ENCODE measurements at places on chromosomes 2 and 18.

DNA sequence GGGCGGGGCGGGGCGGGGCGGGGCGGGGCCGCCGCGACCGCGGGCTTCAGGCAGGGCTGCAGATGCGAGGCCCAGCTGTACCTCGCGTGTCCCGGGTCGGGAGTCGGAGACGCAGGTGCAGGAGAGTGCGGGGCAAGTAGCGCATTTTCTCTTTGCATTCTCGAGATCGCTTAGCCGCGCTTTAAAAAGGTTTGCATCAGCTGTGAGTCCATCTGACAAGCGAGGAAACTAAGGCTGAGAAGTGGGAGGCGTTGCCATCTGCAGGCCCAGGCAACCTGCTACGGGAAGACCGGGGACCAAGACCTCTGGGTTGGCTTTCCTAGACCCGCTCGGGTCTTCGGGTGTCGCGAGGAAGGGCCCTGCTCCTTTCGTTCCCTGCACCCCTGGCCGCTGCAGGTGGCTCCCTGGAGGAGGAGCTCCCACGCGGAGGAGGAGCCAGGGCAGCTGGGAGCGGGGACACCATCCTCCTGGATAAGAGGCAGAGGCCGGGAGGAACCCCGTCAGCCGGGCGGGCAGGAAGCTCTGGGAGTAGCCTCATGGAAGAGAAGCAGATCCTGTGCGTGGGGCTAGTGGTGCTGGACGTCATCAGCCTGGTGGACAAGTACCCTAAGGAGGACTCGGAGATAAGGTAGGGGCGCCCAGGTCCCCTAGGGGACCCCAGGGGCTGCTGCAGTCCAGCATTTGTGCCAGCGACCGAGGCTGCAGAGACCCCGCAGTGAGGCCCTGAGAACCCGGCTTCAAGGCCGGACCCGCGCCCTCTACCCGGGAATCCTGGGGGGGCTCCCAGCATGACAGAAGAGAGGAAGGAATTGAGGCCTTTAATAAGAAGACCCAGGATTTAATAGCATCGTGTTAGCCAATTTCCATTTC is at the start of gene KHK:
Gene KHK (plus strand): TSS at position 49 of the 870 bp plus-strand sequence. CDS start 488 bp downstream, at position 537.
- peak; percentile 71 for DNase-seq

GRCh38 chr2:68126561-68126960 is 31.1 kb upstream of the PNO1 start:
- no peak for DNase-seq

GRCh38 chr2:10208736-10209135 is 86.2 kb downstream of the RRM2 start:
- DNase-seq: no peak

DNA sequence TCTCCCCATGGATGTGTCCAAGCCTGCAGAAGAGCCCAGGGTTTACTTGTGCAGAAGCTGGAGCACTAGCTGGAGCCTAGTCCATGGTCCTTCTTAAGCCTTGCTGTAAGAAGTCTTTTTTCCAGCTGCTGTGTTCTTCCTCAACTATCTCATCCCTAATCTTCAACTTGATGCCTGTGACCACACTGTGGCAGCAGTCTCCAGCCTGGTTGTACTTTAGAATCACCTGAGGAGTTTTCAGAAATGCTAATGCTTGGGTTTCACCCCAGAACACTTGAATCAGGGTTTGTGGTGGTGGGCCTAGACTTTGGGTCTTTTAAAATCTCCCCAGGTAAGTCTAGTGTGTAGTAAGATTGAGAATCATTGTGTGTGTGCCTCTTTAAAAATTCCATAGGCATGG is 173.6 kb downstream of the ADCYAP1 start:
- no peak for DNase-seq

GRCh38 chr2:13616059-13616458 is 899.3 kb downstream of the TRIB2 start:
- DNase-seq: no peak

- no peak for DNase-seq
Observed at GRCh38 chr2:208315081-208315788, 49.2 kb downstream of the PIKFYVE start.

DNA sequence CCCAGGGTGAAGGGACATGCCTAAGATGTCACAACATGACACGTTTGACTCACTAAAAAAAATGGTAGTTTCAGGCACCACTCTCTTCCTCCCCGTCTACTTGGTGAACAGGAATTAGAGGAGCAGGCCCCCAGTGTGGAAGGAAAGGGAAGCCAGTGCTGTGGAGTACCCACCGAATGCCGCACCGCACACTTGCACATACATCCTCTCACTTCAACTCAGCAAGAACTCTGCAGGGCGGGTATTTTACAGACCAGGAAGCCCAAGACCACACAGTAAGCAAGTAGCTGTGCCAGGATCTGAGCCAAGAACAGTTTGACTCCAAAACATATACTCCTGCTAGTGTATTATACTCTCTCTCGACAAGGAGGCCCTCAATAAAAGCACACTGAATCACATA is 69.8 kb downstream of the BCL2 start:
- DNase-seq: no peak

- no peak for DNase-seq
Observed at GRCh38 chr2:132815516-132815915, 145.5 kb upstream of the LYPD1 start.

GRCh38 chr2:236209996-236210395 is 41.8 kb upstream of the GBX2 start:
- no peak for DNase-seq

GRCh38 chr18:9890957-9891356 is 5.2 kb downstream of the TXNDC2 start:
- no peak for DNase-seq

DNA sequence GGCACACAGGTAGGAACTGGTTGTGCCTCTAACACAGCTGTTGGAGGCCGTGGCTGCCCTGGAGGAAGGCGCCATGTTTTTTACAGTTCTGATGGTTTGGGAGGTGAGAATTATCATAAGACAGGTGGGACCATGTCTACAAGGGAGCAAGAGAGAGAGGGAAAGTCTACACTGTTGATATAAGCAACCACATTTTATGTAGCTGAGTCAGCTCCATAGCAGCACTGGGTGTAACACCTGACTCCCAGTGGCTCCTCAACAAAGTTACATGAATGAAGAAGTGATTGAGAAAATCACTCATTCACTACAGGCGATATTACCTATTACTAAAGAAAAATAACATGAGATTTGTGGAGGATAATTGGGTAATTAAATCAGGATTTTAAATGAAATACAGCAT is 41.3 kb upstream of the ACAA2 start:
- DNase-seq: no peak

DNA sequence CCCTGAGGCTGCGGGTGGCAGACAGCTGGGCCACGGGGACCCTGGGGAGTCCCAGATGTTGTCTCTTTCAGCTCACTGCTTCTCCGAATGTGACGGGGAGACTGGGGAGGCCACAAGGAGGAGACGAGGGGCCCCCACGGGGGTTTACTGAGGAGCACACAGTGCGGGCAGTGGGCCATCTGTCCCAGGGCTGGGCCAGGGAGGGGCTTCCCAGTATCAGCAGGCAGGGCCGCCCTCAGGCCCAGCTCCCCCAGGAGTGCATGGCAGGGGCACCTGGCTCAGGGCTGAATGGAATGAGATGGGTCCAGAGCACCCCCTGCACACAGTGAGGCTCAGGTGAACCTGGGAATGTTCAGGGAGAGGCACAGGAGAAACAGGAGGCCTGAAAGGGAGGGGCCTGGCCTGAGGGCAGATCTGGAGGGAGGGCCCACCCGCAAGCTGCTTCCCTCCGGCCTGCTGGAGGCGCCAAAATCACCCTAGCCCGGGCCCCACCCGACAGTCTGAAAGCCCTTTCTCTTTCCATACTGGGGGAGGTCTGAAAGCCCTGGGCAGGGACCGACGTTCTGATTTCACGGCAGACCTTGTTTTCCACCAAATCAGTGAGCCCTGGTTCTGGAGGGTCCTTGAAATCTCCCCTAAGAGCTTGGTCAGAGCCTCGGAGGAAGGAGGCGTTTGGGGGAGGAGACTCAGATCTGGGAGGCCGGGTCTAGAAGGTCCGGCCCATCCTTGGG is 35.5 kb upstream of the PTMA start:
- DNase-seq: peak; percentile 72

GRCh38 chr2:99748344-99748743 is 258.5 kb upstream of the REV1 start:
- DNase-seq: peak; percentile 15

DNA sequence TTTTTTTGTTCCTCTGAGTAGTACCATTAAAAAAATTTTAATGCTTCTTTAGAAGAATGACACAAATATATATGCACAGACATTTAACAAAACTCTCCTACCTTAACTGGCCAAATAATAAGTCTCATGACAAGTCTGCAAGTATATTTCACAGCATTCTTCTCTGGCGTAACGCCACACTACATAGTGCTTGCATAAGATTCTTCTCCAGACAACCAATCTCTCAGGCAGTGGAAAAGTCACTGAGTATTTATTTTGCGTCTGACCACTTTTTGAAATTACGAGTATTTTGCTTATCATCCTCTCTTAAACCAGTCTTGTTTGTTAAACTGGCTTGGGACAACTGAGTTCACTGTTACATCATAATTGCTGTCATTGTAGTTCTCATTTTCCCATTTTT is 749.2 kb downstream of the ADCYAP1 start:
- DNase-seq: no peak

GRCh38 chr2:144240656-144241339 is 279.1 kb downstream of the ZEB2 start:
- no peak for DNase-seq

DNA sequence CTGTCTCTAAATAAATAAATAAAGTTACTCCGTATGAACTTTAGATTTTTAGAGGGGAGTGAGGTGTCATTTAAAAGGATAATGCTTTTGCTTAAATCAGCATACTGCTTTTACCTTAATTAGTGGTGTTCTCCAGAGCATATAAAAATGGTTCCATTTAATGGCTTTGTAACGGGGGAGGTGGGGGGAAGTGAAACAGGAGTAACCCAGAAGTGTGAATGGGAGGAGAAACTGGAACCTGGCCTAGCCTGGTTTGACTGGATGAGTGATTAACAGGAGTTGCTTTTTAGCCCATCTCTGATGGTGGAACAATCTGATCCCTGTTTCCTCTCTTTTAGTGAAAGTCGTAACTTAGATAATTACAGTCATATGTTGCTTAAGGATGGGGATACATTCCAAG is 1.6 kb downstream of the CNDP2 start:
- no peak for DNase-seq

DNA sequence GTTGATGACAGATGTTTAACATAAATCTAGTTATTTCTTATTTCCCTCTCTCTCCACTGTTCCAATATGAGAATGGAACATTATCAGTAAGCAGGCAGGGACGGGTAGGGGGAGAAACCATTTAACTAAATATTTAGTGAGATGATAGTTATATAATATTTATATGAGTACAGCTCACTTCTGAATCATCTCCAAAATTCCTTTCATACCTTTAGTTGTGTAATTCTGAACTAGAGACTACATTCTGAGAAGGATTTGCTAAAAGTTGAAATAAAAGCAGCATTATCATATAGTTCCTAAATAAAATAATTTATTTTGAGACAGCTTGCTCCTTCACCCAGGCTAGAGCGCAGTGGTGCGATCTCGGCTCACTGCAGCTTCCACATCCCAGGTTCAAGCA is 41.4 kb downstream of the B4GALT6 start:
- no peak for DNase-seq

GRCh38 chr18:62371436-62371835 is 46.3 kb downstream of the TNFRSF11A start:
- DNase-seq: no peak

- DNase-seq: peak; percentile 12
Observed at GRCh38 chr2:159961037-159961436, 101.4 kb downstream of the PLA2R1 start.

GRCh38 chr2:44929159-44929734 is 12.3 kb upstream of the SIX3 start:
- no peak for DNase-seq

DNA sequence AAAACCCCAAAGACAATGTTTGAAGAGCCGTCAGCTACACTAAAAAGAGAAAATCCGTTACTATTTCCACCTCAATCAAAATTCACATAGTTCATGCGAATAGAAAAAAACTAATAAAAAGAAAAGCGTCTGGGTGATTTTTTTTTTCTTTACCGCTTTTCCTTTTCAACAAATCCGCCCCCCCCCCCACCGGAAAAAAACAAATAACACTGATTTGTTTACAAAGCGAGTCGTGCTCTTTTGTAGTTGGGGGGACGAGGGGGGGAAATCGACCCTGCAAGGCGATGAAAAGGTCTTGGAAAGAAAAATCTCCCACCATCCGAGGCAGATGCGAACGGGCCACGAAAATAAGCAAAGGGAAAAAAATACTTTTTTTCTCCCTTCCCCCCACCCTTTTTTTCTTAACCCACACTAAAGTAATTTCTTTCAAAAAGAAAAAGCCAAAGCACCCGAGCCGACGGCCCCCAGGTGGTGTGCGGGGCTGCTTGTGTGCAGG is 638 bp downstream of the ZNF521 start:
- DNase-seq: peak; percentile 78

- no peak for DNase-seq
Observed at GRCh38 chr18:11808001-11808855, 43.0 kb upstream of the CHMP1B start.

DNA sequence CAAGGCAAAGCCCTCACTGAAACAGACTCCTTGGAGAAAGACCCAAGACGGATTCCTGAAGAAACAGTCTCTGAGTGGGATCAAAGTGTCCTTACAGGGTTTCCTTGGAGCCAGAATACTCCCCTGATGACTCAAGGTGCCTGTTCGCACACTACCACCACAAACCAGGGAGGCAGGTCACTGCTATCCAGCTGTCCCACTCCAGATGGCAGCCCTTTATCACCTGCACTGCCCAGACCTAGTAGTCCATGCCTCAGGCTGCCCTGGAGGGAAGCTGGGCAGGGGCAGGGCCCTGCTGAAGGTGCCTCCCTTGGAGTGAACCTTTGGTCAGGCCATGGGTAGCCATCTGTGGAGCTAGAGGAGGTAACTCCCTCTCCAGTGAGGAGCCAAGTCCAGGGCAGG is 34.1 kb downstream of the TRABD2A start:
- no peak for DNase-seq

DNA sequence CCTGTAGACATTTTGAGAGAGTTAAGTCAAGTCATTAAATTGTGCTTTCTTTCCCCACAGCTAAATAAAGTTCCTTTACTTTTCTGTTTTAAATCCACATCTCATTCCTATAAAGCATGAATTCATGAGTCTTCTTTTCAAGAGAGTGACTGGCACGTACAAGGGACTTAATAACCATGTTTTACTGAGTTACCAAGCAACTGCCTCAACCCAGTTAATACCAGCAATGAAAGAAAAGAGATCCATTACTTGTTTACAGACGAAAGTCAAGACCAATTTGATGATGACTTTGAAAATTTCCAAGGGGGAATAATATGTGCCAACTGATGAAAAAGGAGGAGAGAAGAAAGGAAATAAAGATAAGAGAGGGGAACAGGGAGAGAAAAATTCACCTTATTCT is 1082.5 kb upstream of the GYPC start:
- DNase-seq: no peak

- no peak for DNase-seq
Observed at GRCh38 chr2:161096336-161096735, 63.9 kb upstream of the TANK start.

- no peak for DNase-seq
Observed at GRCh38 chr2:217856871-217857270, 145.9 kb downstream of the TNS1 start.

Data from NCI-H1417 (cell line).